ENCODE measurements at places on chromosomes 1 and 21.

DNA sequence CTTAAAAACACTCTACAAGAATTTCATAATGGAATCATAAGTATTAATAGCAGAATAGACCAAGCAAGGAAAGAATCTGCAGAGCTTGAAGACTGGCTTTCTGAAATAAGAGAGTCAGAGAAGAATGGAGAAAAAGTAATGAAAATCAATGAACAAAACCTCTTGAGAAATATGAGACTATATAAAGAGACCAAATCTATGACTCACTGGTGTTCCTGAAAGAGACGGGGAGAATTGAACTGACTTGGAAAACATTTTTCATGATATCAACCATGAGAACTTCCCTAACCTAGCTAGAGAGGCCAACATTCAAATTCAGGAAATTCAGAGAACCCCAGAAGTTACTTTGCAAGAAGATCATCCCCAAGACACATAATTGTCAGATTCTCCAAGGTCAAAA is 85.6 kb downstream of the GDAP2 start:
- no peak for DNase-seq

- DNase-seq = peak; percentile 22
These were observed 5.1 kb upstream of the CTSK start for GRCh38 chr1:150813028-150813707.

DNA sequence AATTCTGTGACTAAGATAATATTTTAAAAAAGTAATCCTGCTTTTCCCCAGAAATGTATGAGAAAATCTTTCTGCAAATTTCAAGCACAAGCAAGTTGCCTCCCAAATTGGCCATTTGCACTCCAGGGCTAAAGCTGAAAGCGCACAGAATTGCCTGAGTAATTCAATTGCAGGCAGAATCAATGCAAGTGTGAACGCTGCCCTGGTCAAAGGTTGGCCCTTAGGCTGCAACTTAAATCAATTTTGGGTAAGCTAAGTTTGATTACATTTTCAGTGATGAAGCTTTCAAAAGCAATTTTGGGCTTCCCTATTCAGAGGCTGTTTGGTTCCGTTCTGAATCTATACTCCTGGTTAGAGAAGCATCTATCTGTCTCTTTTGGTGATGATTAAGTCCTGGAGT is 501.8 kb upstream of the ZRANB2 start:
- DNase-seq = no peak

DNA sequence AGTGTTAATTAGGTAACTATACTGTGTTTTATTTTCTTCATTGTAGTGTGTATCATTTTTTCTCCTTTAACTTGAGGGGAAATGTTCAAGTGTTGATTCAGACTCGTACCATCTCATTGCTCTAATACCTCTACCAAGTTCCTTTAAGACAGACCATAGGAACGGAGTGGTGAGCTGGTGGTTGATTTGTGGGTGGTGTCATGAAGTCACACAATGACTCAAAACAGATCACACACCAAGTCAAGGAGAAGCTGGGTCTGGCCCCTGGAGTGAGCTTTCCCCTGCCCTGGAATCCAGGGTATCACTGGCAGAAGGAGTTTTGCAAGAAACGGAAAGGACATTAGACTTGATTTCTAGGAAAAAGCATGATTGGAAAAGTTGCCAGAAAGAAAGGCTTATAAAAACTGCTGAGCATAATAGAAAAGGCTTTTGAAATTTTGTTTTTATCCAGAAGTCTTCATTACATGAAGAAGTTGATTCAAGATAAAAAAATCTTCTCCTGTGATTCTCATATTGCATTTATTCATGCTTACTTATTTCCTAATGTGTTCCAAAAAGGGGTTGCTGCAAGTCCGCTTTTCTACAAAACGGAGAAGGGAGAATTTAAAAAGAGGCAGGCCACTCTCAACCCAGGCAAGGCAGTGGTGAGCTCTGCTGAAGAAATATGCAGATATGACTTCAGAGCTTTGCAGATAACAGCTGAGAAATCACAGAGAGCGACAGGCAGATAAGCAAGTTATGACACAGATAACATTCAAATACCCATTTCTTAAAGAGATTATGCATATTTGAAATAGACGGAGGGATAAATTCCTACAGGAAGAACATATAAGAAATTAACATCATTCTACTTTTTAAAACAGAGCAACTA is 79.7 kb downstream of the TBX19 start:
- no peak for DNase-seq

DNA sequence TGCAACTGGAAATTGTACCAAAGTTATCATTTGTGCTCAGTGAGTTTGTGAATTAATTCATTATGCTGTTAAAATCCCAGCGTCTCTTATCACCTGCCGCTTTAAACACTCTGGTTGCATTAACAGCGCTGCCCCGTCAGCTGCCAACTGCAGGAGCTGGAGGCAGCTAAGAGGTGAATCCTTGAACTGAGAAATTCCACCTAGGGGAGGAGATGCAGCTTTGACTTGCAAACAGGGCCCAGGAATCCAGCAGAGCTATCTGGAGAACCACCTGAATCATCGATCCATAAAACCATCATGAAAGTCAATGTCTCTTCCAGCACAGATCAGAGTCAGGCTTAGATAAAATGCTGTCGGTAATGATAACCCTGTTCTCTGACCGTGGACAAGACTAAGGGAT is 140.7 kb upstream of the PTBP2 start:
- no peak for DNase-seq

GRCh38 chr1:181092883-181093458 is 4.5 kb downstream of the IER5 start:
- no peak for DNase-seq

DNA sequence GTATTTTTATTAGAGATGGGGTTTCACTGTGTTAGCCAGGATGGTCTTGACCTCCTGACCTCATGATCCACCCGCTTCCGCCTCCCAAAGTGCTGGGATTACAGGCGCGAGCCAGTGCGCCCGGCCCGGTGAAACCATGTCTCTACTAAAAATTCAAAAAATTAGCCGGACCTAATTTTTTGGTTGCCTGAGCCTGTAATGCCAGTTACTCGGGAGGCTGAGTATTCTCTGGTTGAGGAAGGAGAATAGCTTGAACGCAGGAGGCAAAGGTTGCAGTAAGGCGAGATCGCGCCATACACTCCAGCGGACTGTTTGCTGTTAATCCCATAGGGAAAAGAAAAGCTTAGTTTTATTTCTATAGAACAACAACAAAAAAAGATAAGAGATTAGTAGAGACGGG is 29.9 kb upstream of the HJV start:
- DNase-seq = no peak
